ENCODE measurements at places on chromosomes 2 and 18.

- H3K4me3 ChIP-seq: no peak overlapping the region
- H3K27ac ChIP-seq: no peak overlapping the region
- no peaks in the 10 kb centered on the region for H3K36me3 ChIP-seq
- no peak for DNase-seq
- peaks cover 2% of the 10 kb centered on the region for H3K27me3 ChIP-seq
- H3K4me1 ChIP-seq: no peaks in the 10 kb centered on the region
These were observed 136.6 kb downstream of the INSIG2 start for GRCh38 chr2:118224895-118225311.

DNA sequence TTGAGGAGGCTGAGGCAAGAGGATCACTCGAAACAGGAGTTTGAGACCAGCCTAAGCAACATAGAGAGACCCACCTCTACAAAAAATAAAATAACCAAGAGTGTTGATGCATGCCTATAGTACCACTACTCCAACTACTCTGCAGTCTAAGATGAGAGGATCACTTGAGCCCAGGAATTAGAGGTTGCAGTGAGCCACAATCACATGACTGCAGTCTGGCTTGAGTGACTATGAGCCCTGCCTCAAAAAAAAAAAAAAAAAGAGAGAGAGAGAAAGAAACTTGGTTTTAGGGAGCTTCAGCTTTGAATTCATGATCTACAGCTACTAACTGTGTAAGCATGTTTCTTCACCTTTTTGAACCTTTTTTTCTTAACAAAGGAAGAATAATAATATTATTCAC lies 119.9 kb downstream of the HNMT start:
- no peaks in the 10 kb centered on the region for H3K27me3 ChIP-seq
- H3K4me3 ChIP-seq: no peak overlapping the region
- no peak overlapping the region for H3K27ac ChIP-seq
- peaks cover 20% of the 10 kb centered on the region for H3K4me1 ChIP-seq
- no peaks in the 10 kb centered on the region for H3K36me3 ChIP-seq

DNA sequence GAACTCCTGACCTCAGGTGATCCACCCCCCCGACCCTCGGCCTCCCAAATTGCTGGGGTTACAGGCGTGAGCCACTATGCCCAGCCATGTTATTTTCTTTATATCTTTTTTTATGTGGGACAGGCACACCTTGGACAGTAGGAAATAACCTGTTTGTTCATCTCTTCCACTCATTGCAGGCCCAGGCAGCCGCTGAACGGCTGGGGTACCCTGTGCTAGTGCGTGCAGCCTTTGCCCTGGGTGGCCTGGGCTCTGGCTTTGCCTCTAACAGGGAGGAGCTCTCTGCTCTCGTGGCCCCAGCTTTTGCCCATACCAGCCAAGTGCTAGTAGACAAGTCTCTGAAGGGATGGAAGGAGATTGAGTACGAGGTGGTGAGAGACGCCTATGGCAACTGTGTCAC lies 8.4 kb downstream of the CAD start:
- no peak overlapping the region for H3K4me3 ChIP-seq
- peaks cover 9% of the 10 kb centered on the region for H3K4me1 ChIP-seq
- no peaks in the 10 kb centered on the region for H3K27me3 ChIP-seq
- peaks cover 52% of the 10 kb centered on the region for H3K36me3 ChIP-seq
- DNase-seq: no peak
- H3K27ac ChIP-seq: no peak overlapping the region

- no peak overlapping the region for H3K4me3 ChIP-seq
- H3K27me3 ChIP-seq: no peaks in the 10 kb centered on the region
- peak overlapping the region; percentile 24 for H3K27ac ChIP-seq
- no peak for DNase-seq
- H3K4me1 ChIP-seq: peaks cover 81% of the 10 kb centered on the region
- H3K36me3 ChIP-seq: no peaks in the 10 kb centered on the region
These were observed 88.3 kb downstream of the AGAP1 start for GRCh38 chr2:235582081-235582686.

GRCh38 chr2:147260241-147260640 lies 584.6 kb upstream of the ACVR2A start:
- H3K36me3 ChIP-seq: no peaks in the 10 kb centered on the region
- H3K27ac ChIP-seq: no peak overlapping the region
- DNase-seq: no peak
- no peaks in the 10 kb centered on the region for H3K27me3 ChIP-seq
- H3K4me3 ChIP-seq: no peak overlapping the region
- no peaks in the 10 kb centered on the region for H3K4me1 ChIP-seq

DNA sequence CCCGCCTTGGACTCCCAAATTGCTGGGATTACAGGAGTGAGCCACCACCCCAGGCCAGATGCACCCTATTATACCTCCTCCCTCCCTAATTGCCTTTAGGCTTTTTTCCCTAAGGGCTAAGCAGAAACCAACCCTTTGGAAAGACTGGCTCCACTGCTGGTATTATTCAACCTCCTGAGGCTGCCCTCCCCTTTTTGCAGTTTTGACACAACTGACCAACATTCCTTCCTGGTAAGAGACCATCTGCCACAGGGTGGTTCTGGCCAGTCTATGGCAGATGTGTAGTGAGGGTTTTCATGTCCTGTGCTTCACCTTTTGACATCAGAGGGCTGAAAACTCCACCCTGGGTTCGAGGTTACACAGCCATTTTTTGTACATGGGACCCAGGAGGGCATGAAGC lies 1785.3 kb upstream of the CELF4 start:
- H3K4me1 ChIP-seq: peaks cover 12% of the 10 kb centered on the region
- H3K27ac ChIP-seq: no peak overlapping the region
- no peak overlapping the region for H3K4me3 ChIP-seq
- H3K36me3 ChIP-seq: no peaks in the 10 kb centered on the region

- DNase-seq: no peak
- H3K4me1 ChIP-seq: no peaks in the 10 kb centered on the region
- H3K27ac ChIP-seq: no peak overlapping the region
- H3K27me3 ChIP-seq: peaks cover 10% of the 10 kb centered on the region
- H3K4me3 ChIP-seq: no peak overlapping the region
These were observed 189.9 kb upstream of the NDUFV2 start for GRCh38 chr18:8912348-8913326.

DNA sequence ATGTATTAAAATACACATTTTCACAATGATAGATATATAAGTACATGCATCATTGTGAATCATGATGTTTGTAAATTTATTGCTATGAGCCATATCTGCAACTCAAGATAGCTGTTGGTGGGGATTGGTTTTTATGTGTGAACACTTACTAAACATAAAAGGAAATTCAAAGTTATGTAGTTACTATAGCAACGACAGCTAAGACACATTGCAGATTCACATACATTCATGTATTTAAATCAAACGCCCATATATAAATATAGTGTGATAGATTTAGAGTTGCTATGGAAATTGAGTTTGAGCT lies 65.6 kb downstream of the MAPRE2 start:
- H3K4me3 ChIP-seq: no peak overlapping the region
- DNase-seq: no peak
- H3K27me3 ChIP-seq: no peaks in the 10 kb centered on the region
- H3K36me3 ChIP-seq: peaks cover 2% of the 10 kb centered on the region
- H3K27ac ChIP-seq: no peak overlapping the region

- no peaks in the 10 kb centered on the region for H3K4me1 ChIP-seq
- no peaks in the 10 kb centered on the region for H3K27me3 ChIP-seq
- H3K4me3 ChIP-seq: no peak overlapping the region
- H3K27ac ChIP-seq: no peak overlapping the region
These were observed 117.3 kb upstream of the VWC2L start for GRCh38 chr2:214293593-214293992.

- no peak overlapping the region for H3K27ac ChIP-seq
- no peak overlapping the region for H3K4me3 ChIP-seq
- peak; percentile 48 for DNase-seq
- H3K36me3 ChIP-seq: no peaks in the 10 kb centered on the region
- H3K27me3 ChIP-seq: peaks cover 74% of the 10 kb centered on the region
- H3K4me1 ChIP-seq: peaks cover 55% of the 10 kb centered on the region
These were observed 43.6 kb downstream of the SCTR start for GRCh38 chr2:119480718-119481142.

- no peak for DNase-seq
- no peaks in the 10 kb centered on the region for H3K36me3 ChIP-seq
- peaks cover 56% of the 10 kb centered on the region for H3K4me1 ChIP-seq
These were observed 2.5 kb downstream of the HPCAL1 start for GRCh38 chr2:10305254-10305635.

- H3K36me3 ChIP-seq: no peaks in the 10 kb centered on the region
- peaks cover 10% of the 10 kb centered on the region for H3K4me1 ChIP-seq
- no peak overlapping the region for H3K4me3 ChIP-seq
- H3K27ac ChIP-seq: no peak overlapping the region
- no peak for DNase-seq
These were observed 38.0 kb downstream of the DNMT3A start for GRCh38 chr2:25303633-25304236.

GRCh38 chr2:11698009-11698922 lies 28.3 kb upstream of the NTSR2 start:
- peaks cover 50% of the 10 kb centered on the region for H3K4me1 ChIP-seq
- peak; percentile 92 for DNase-seq
- H3K27ac ChIP-seq: no peak overlapping the region

DNA sequence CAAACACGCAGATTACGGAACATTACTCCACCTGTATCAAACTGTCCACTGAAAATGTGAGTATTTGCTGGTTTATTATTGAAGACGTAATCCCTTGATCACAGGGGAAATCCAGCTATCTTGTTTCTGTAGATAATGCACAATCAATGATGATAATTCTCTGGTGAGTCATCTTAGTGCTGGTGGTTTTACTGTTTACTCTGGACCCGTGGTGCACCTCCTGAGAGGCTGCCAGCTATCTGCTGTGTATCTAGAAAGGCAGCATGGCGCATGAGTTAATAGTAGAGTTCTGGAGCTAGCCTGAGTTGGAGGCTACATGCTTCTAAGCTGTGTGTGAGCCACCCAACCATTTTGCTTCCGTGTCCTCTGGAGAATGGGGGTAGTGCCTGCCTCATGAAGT lies 6.5 kb downstream of the NCAPH start:
- no peaks in the 10 kb centered on the region for H3K27me3 ChIP-seq
- H3K36me3 ChIP-seq: peaks cover 25% of the 10 kb centered on the region
- peaks cover 27% of the 10 kb centered on the region for H3K4me1 ChIP-seq
- peak; percentile 67 for DNase-seq
- H3K4me3 ChIP-seq: no peak overlapping the region

GRCh38 chr2:23745068-23745725 lies 181.7 kb downstream of the ATAD2B start:
- H3K4me1 ChIP-seq: no peaks in the 10 kb centered on the region
- DNase-seq: no peak
- no peak overlapping the region for H3K27ac ChIP-seq
- no peaks in the 10 kb centered on the region for H3K36me3 ChIP-seq

DNA sequence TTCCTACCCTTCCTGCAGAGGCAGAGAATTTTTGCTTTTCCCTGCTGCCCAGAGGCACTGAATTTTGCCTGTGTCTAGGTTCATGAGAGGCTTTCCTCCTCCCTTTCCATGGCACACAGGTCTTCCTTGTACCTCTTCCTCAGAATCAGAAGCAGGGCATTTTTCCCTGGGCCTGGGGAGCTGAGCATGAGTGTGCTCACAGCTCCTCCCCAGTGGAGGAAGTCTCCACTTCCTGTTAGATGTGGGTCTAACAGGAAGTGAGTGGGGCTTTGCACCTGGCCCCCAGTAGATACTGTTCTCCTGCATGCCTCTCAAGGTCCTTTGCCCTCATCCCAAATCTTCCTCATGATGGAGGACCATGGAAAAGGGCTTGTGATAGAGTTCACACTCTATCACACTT lies 297.2 kb upstream of the FIGN start:
- DNase-seq: no peak
- no peaks in the 10 kb centered on the region for H3K27me3 ChIP-seq
- H3K4me3 ChIP-seq: no peak overlapping the region
- no peak overlapping the region for H3K27ac ChIP-seq
- H3K36me3 ChIP-seq: no peaks in the 10 kb centered on the region

DNA sequence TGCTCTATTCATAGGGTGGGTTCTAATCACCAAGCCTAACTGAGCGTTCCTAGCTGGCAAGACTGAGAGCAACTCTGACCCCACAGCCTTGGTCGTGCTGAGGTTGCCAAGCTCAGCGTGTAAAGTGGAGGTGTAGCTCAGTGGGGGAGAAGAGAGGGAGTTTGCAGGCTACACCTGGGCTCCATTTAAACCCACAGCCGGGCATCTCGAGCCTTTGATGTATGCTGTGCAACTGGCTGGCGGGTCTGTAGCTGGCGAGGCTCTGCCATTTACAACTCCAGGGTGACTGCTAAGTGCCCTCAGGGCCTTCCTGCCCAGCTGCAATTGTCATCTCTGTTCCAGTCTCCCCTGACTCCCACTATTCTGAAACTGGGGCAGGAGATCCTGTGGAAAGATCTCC lies 20.0 kb upstream of the CHRNA1 start:
- H3K27me3 ChIP-seq: peaks cover 32% of the 10 kb centered on the region
- no peaks in the 10 kb centered on the region for H3K36me3 ChIP-seq
- H3K27ac ChIP-seq: no peak overlapping the region
- no peaks in the 10 kb centered on the region for H3K4me1 ChIP-seq
- no peak overlapping the region for H3K4me3 ChIP-seq
- no peak for DNase-seq

- H3K27me3 ChIP-seq: peaks cover 27% of the 10 kb centered on the region
- H3K4me1 ChIP-seq: no peaks in the 10 kb centered on the region
- H3K4me3 ChIP-seq: no peak overlapping the region
- H3K27ac ChIP-seq: no peak overlapping the region
- DNase-seq: no peak
These were observed 160.4 kb downstream of the ASB1 start for GRCh38 chr2:238586931-238587775.

DNA sequence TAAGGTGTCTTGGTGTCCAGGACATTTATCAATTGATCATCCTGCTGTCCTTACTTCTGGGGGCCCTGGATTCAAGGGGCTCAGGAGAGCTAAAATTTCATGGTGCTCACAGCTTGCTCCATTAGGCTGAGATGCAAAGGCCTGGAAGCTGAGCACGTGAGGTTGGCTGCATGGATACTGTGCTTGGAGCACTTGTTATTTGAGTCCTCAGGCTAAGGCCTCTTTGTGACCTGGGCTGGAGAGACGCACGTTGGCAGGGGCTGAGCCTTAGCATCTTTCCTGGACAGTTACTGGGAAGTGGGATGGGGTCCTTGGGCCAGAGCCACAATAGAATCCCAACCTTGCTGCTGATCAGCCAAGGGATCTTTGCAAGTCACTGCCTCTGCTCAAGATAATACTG lies 151.2 kb upstream of the HS6ST1 start:
- no peak overlapping the region for H3K27ac ChIP-seq
- no peaks in the 10 kb centered on the region for H3K36me3 ChIP-seq
- H3K4me1 ChIP-seq: no peaks in the 10 kb centered on the region
- no peaks in the 10 kb centered on the region for H3K27me3 ChIP-seq

- H3K4me1 ChIP-seq: no peaks in the 10 kb centered on the region
- peaks cover 19% of the 10 kb centered on the region for H3K36me3 ChIP-seq
- no peak for DNase-seq
- no peaks in the 10 kb centered on the region for H3K27me3 ChIP-seq
- no peak overlapping the region for H3K27ac ChIP-seq
- no peak overlapping the region for H3K4me3 ChIP-seq
These were observed 8.4 kb upstream of the CABYR start for GRCh38 chr18:24130494-24130893.

DNA sequence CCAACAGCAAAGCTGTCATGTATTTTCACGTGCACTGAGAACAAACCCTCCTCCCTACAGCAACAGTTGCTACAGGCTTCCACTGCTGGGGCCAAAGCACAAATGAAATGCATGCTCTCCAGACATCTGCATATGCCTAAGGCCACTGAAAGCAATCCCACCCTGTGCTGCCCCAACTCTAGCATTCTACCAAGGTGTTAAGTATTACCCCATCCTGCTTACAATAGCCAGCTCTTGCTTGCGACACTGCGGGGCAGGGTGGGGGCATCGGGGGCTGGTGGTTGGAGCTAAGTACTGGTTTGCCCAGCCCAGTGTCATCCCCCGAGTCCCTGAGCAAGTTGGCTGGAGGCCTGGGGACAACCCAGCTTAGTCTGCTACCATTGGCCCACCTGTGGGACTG lies 742.5 kb downstream of the TDRD15 start:
- no peak overlapping the region for H3K27ac ChIP-seq
- H3K36me3 ChIP-seq: no peaks in the 10 kb centered on the region
- H3K4me1 ChIP-seq: no peaks in the 10 kb centered on the region

All from HepG2 (cell line).